CD4-positive, CD25-positive, alpha-beta regulatory T cell (primary cell): ENCODE measurements at places on chromosomes 3 and 15. TPM values are rescaled to one million over a fixed set of nuclear protein-coding genes. Genes with fewer than 3 reads are reported as not detected.

Gene ABHD17C
- total RNA-seq, result 1.4 TPM

Gene C2CD4A
- 0.17 TPM for total RNA-seq

Gene XCR1
- not detected for total RNA-seq

Gene SLC22A13
- total RNA-seq, result 0.76 TPM

Gene NRG4
- total RNA-seq, result not detected
